ENCODE measurements at places on chromosomes 7 and 10.
A peak's percentile ranks its signal among the peaks of the same experiment; 100 is the strongest.

DNA sequence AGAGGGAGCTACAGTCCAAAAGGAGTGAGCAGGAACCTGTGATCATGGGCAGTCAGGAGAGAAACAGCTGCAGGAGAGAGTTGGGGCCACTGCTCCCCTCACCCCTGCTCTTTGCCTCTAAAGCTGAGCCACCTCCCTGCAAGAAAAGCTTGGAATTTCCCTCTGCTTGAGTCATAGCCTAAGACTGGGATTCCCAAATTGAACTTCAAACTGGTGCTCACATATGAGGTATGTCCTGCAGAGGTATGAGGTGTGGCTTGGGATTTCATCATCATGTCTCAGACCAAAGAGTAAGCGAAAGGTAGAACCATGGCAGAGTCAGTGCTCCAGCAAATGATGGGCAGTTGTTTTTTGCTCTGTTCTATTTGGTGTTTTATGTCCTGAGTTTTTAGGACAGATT lies 237.1 kb upstream of the NRP1 start:
- DNase-seq: no peak

DNA sequence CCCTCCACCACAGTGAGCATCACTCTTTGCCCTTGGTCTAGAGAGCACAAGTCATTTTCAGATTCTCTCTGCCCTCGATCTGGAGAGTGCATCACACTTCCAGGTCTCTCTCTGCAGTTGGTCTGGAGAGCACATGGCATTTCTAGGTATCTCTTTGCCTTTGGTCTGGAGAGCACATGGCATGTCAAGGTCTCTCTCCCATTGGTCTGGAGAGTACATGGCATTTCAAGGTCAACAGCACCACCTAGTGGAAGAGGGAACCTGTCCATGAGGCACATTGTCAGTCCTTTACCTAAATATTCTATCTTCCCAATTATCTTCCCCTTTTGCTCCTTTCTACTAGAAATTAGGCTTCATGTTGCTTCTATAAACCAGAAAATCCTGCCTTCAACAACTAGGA lies 1139.4 kb downstream of the XPNPEP1 start:
- no peak for DNase-seq

- no peak for DNase-seq
These were observed 182.0 kb downstream of the KCNMA1 start for GRCh38 chr10:77455561-77455960.

DNA sequence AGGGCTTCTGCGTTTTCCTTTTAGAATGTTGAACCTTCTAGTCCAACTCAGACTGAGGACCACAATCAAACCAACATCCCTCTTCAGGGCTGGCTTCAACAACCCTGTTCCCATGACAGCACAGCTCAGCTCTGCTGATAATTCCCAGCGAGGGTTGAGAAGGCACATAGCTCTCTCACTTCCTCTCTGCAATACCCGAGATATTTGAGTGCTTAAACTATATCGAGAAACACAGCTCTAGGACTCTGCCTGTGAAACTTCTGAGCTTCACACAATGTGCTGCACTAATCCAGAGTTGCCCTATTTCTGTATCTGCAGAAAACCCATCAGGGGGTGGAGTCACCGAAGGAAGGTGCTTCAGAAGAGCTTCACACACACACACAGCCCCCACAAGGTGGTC lies 1.6 kb upstream of the ADARB2 start:
- DNase-seq: no peak

DNA sequence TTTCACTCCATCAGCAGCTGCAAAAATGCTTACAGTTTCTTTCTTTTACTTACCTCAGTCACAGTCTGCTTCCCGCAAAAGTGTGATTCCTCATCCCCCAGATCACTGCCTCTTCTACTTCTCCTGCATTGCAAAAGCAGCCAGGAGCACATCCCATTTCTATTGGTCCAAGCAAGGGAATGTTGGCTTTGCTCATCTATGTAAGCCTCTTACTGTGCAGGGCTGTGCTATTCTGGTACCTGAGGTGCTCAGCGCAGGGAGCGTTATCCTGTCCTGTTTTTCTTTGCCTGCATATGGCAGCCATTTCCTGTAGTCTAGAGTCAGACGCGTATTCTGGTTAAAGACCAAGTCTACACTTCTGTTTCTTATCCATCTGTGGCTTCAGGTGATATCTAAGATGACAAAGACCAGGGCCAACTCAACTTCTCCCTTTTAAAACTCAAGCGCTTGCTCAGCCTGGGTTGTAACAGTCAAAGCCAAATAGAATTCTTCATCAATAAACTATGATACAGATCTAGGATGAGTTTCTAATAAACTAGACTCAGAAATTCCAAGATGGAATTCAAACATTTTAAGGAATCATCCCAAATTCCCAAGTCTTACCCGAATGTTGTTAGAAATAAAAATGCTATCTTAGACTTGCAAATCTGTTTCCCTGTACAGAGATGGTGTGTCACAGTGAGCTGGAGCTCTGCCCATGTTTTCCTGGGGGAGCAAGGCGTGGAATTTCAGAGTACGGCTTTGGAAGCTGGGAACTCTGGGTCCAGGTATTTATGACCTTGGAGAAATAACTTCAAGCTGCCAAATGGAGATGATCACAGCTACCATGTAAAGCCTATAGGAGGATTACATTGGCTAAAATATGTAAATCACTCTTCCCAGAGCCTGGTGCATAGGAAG lies 6.1 kb upstream of the RBM17 start:
- no peak for DNase-seq

GRCh38 chr10:75240329-75241076 lies 4.7 kb upstream of the COMTD1 start:
- no peak for DNase-seq

GRCh38 chr7:131222171-131222570 lies 105.5 kb upstream of the MKLN1 start:
- peak; percentile 6 for DNase-seq

GRCh38 chr7:77903597-77903996 lies 105.0 kb downstream of the PHTF2 start:
- peak; percentile 7 for DNase-seq

DNA sequence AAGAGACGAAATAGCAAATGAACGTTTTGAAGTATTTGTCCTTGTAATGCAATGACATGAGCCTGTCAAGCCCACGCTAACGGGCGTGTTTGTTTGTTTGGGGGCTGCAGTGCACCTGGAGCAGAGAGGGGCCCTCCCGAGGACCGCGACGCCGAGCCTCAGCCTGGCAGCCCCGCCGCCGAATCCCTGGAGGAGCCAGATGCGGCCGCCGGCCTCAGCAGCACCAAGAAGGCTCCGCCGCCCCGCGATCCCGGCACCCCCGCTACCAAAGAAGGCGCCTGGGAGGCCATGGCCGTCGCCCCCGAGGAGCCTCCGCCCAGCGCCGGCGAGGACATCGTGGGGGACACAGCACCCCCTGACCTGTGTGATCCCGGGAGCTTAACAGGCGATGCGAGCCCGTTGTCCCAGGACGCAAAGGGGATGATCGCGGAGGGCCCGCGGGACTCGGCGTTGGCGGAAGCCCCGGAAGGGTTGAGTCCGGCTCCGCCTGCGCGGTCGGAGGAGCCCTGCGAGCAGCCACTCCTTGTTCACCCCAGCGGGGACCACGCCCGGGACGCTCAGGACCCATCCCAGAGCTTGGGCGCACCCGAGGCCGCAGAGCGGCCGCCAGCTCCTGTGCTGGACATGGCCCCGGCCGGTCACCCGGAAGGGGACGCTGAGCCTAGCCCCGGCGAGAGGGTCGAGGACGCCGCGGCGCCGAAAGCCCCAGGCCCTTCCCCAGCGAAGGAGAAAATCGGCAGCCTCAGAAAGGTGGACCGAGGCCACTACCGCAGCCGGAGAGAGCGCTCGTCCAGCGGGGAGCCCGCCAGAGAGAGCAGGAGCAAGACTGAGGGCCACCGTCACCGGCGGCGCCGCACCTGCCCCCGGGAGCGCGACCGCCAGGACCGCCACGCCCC lies 118.5 kb downstream of the CYTH3 start:
- DNase-seq: no peak

DNA sequence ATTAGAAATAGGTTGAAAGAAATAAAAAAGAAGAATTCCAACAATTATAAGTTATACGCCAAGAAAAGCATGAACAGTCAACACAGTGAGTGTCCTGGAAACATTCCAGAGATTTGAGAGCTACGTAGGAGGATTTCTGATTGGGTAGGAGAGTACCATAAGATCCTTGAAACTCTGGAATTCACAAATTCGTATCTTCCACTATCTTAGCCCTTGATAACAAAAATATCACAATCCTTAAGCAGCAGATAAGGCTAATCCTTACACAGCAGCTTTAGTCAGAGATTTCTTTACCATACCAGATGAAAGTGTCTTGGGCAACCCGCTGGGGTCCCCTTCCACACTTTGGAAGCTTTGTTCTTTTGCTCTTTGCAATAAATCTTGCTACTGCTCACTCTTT lies 8.2 kb downstream of the TPK1 start:
- DNase-seq: no peak

DNA sequence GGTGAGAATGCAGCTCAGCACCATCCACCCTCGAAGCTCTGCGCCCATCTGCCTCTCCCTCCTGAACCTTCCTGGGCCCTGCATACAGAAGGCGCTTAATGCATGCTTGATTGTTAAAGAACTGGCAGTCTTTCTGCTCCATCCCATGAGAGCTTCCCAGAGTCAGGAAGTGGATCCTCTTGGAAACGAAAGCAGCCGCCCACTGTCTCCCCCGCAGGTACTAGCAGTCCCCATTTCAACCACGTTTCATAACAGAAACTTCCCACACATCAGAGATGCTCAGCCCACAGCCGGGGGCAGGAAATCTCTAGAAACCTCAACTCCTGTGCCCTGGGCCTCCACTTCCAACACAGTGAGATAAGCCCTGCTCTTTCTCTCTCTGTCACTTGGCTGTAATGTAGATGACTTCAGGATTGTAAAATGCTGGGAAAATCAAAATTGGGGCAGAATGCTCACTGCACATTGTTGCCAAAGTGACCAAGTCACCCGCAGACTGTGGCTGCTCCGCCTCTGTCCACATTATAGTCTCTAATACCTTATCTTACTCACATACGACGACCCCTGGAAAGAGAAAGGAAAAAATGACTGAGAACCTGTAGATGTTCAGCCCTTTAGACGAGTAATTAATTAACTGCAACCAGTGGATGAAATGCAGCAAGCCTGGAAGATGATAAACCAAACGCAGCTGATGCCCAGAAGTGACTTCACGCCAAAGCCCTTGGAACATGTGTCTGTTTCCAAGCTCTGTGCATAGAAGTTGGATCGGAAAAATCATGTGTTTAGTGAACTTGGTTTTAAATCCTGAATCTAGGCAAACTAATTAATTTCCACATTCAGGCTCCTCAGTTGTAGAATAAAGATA lies 28.5 kb downstream of the GSDME start:
- DNase-seq: no peak

DNA sequence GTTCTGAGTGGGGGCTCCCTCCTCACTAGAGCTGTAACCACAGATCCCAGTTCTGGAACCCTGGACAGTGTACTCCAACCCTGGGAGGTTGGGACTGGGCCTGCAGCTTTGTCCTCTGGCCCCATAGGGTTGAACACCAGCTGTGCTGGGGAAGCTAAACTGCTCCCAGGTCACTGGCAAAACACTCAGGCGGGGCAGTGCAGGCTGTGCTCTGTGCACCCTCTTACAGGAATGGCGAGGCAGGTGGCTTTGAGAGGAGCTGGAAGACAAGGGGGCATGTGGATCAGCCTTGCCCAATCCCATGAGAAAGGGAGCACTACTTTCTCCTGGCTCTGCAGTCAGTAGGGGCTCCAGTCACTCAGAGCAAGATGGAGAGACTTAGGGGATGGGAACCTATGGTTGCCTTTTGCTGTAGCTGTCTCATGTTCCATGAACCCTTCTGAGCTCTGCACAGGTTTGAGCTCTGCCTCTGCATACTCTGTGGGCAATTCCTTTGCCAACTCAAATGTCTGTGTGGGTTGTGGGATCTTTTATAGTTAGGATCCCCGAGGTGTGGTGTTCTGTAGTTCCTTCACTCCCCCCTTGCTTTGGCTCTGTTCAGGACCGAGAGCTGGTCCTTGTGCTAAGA lies 90.7 kb downstream of the SLC25A40 start:
- no peak for DNase-seq

DNA sequence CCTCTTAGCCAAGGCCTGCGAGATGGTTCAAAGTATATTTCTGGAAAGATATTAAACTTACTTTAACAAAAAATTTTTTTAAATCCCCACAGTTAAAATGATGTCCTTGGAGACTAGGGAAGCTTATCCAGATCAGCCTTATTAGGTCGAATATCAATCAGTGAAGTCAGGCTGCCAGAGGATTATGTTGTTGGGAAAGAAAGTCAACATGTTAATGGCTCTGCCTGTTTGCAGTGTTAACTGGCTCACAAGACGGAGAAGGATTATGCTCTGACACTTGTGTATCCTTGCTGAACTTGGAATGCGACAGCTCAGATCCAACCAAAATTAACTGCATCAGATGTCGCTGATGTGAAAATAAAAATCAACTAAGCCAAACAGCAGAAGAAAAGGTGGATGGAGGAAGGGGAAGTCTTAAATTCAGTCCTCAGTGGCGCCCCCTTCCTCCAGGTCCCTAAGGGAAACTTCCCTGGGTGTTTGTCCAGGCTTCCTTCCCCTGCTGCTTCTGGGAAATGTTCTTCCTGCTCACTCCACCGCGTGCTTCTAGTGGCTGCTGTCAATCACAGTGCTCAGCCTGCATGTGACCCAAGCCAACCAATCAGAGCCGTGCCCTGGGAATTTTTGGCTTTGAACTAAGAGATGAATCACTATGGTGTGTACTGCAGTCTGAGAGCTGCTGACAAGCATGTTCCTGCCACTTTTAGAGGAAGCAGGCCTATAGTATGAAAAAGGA lies 690.4 kb upstream of the NRP1 start:
- DNase-seq: no peak

DNA sequence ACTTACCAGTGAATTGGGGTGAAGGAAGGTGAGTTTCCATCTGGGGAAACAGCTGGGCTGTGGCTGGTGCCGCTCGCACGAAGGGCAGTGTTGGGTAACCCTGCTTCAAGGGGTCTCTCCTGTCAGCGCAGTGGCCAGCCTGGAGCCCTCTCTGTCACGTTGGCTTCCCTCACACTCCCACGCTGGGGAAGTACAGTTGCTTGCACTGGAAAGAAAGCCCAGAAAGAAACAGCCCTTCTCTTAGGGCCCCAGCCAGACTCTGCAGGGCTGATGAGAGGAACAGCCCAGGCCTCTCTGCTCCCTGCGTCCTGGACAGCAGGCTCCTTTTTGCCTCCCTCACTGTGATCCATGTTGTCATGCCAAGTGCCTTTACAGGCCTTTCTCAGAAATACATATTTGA lies 40.3 kb upstream of the TRIM8 start:
- no peak for DNase-seq

GRCh38 chr7:157501581-157501980 lies 164.8 kb downstream of the DNAJB6 start:
- DNase-seq: peak; percentile 60

GRCh38 chr7:66418537-66418936 lies 210.1 kb upstream of the KCTD7 start:
- no peak for DNase-seq

GRCh38 chr7:26155531-26156375 lies 3.8 kb downstream of the NFE2L3 start:
- DNase-seq: no peak

- no peak for DNase-seq
These were observed 34.3 kb upstream of the NPVF start for GRCh38 chr7:25262586-25262985.

GRCh38 chr10:3671386-3671955 lies 113.5 kb downstream of the KLF6 start:
- no peak for DNase-seq

GRCh38 chr7:135186261-135186540 lies 15.7 kb upstream of the CYREN start:
- DNase-seq: no peak

Data from CD4-positive, alpha-beta T cell treated with Interleukin-10 for 1 hour (primary cell).